ENCODE measurements at places on chromosomes 16 and 17.

- DNase-seq, result no peak
Observed at GRCh38 chr17:48726114-48726915, 2.2 kb downstream of the HOXB13 start.

GRCh38 chr17:58113947-58114346 lies 30.7 kb downstream of the DYNLL2 start:
- DNase-seq, result no peak

- no peak for DNase-seq
Observed at GRCh38 chr16:9296271-9296590, 204.8 kb downstream of the HAPSTR1 start.

DNA sequence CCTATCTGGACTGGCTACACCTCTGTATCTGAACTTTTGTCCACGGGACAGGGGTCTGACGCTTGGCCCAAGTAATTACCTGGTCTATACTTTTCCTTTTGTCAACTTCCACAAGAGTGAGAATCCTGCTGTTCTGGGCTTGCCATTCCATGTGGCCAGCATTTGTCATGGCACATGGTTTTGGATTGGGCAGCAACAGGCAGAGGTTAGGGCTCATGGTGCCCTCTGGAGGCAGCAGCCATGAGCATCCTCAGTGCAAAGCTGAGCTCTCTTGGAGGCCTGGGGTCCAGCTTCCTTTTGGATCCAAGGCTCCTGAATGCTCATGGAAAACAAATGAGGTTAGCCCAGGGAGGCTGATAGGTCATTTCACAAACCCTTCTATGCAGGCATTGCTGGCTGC lies 7.5 kb upstream of the EDC4 start:
- DNase-seq, result no peak

GRCh38 chr16:55326261-55327092 lies 2.5 kb downstream of the IRX6 start:
- no peak for DNase-seq

DNA sequence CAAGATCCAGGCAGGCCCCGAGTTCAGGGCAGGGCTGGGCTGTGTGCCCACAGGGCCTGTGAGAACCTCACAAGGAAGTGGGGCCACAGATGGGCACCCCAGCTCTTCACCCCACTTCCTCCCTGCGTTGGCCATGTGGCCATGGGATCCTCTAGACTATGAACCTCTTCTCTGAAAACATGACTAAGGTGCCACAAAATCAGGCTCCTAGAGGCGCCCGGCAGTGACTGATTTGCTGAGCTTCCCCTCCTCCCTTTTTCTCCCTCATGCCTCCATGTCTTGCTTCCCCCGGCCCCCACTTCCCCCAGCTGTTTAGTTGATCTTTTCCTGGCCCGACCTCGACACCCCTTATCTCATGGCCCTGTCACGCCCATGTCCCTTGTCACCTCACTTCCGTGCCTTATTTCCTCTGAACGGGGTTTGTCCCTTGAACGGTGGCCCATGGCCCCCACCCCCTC lies 87.1 kb downstream of the KCNJ12 start:
- no peak for DNase-seq

GRCh38 chr17:72463287-72464102 lies 342.7 kb downstream of the SOX9 start:
- DNase-seq, result no peak

GRCh38 chr17:2889256-2889655 lies 93.0 kb downstream of the RAP1GAP2 start:
- DNase-seq, result no peak

DNA sequence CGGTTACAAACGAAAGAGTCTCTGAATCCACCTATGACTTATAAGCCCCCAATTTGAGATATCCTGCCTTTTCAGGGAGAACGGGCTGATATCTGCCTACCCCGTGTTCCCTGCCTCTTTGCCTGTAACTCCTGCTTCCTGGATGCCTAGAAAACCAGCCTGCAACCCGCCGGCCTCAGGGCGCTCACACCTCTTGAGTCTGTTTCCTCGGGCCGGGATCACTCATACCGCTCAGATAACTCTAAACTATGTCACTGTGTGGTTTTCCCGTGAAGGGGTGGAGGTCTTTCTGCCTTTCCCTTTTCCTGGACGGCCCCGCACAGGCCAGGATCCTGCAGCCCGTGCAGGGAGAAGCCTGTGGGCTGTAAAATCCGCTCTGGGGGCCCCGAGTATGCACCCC lies 10.4 kb downstream of the RPUSD1 start:
- no peak for DNase-seq

DNA sequence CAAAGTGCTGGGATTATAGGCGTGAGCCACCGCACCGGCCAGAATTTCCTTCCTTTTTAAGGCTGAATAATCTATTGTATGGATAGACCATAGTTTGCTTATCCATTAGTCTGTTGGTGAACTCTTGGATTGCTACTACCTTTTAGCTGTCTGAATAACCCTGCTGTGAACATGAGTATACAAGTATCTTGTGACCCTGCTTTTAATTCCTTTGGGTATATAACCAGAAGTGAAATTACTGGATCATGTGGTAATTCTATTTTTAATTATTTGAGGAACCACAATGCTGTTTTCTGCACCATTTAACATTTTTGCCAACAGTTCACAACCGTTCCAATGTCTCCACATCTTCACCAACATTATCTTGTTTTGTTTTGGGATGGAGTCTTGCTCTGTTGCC lies 4.6 kb upstream of the OTOA start:
- DNase-seq, result no peak

DNA sequence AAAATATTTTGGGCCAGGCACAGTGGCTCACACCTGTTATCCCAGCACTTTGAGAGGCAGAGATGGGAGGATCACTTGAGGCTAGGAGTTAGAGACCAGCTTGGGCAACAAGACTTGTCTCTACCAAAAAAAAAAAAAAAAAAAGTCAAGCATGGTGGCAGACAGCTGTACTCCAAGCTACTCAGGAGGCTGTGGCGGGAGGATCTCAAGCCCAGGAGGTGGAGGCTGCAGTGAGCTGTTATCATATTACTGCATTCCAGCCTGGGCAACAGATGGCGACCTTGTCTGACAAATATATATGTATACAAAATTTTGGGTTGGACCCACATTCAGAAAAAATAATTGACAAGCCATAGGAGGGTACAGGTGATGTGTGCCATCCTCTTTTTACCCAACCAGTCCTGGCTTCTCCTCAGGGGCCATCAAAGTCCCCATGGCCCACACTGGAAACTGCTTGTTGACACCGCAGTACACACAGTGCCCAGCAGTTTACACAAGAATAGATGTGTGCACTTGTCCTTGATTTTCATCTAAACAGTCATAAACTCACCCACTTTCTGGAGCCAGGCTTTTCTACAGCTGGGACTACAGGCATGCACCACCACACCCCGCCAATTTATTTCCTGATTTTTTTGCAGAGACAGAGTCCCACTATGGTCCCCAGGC lies 1.7 kb downstream of the CES2 start:
- no peak for DNase-seq

DNA sequence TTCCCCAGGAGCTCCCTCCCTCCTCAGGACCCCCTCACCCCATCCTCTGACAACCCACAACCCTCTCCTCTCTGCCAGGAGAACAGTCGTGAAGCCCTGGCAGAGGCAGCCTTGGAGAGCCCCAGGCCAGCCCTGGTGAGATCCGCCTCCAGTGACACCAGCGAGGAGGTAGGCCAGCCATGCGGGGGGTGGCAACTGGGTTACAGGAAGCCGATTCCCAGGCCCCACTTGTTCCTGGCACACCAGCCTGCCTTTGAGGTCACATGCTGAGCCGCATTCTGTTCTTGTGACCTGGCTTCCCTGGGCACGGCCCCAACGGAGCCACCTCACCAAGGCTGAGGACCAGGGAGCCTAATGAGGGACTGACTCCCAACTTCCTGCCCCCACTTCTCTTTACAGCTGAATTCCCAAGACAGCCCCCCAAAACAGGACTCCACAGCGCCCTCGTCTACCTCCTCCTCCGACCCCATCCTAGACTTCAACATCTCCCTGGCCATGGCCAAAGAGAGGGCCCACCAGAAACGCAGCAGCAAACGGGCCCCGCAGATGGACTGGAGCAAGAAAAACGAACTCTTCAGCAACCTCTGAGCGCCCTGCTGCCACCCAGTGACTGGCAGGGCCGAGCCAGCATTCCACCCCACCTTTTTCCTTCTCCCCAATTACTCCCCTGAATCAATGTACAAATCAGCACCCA lies 7.9 kb downstream of the NAT9 start:
- no peak for DNase-seq

DNA sequence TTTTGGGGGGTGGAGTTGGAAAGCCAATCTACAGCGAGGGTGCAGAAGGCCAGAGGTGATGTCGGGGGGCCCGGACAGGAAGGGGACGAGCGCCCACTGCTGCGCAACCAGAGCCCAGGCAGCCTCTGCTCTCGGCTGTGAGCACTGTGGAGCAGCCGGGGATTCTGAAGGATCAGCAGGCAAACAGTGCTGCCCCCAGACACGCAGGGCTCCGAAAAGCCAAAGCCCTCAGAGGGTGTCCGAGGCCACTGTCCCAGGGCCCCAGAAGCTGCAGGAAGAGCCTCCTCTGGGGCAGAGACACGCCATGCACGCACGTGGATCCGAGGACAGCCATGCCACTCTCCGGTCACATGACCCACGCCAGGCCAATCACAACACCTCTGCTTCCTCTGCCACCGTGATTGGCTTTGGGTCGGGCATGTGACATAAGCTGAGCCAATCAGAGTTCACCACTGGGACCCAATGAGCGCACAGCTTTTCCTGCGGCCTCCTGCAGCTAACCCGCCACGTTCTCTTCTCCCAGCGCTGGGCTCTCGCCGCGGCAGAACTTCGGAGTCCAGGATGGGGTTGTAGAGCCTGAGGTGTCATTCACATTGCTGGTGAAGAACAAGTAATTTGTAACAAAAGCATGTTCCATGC lies 40.7 kb downstream of the ACTG1 start:
- DNase-seq, result peak; percentile 57

- no peak for DNase-seq
Observed at GRCh38 chr17:18009609-18010420, 29.2 kb downstream of the ATPAF2 start.

All from stimulated activated CD4-positive, alpha-beta T cell treated with anti-CD3 and anti-CD28 coated beads, Interleukin-1b, Interleukin-23, amount 100 ng/mL, for 48 hours (primary cell).